Stimulated activated CD4-positive, alpha-beta T cell treated with anti-CD3 and anti-CD28 coated beads, TNF-alpha, amount 100 ng/mL, for 4 hours (primary cell): ENCODE measurements at places on chromosomes 4 and X.

DNA sequence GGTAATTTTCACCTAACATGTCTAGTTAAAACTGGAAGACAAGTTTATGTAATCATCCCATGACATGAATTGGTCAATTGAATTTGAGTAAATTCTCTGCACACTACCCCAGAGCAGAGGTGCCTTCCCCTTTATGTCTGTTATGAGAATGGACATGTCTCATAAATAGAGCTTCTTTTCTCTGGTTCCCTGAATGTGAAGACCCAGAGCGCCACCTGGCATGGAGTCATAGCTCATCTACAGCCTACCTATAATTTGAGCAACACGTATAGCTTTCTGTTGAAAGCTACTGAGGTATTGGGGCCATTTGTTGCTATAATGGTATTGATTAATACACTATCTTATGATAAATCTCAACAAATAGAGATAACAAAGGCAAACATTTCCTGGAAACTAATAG, 626.5 kb upstream of the GALNTL6 start:
- no peak for DNase-seq

DNA sequence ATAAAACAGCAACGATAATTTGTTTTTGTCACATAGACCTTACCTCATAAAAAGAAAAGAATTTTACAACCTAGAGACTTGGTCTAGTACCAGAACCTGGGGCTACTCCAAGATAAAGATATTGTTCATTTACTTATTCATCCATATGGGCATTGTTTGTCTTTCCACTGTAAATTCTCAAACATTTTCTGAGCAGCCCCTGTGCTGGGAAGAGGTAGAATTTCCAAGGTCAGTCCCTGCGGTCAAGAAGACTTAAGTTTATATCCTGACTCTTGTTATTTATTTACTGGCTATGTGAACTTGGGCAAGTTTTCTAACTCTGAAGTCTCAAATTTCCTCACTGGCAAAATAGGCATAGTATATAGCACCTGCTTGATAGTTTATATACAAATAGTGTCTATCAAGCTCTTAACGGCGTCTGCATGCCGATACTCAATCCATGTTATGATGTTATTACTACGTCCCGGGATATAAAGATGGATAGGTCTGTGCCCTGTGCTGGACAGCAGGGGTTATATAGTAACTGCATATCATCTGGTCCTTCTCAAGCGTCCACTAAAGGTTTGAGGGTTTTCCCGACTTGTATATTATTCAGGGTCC, 222.1 kb upstream of the TAPT1 start:
- no peak for DNase-seq

DNA sequence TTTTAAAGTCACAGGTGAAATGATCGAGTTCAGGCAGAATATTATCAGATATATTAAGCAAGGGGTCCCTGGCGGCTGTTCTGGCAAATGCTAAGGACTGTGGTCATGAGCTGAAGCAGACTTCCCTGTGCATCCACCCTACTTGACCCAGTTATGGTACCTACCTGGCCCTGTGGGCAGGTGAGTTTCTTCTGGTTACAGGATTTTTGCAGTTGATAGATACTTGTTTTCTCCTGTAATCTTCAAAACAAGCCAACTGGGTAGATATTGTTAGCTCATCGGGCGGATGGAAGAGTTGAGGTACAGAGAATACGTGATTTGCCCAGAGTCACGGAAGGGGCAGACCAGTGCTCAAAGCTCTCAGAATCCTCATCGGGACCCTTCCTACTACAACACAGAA, 18.5 kb upstream of the PROM1 start:
- DNase-seq: no peak

DNA sequence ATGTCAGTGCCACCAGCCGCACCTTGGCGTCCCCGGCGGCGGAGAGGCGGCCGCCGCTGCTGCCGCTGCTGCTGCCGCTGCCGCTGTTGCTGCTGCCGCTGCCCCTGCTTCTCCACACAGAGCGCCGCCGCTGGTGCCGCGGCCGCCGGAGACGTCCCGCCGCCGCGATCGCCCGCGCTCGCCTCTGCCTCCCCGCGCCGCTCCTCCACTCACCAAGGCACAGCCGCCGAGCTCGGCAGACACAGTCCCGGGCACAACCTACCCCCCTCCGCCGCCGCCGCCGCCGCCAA, at the start of gene PPP3CA:
TSS of gene PPP3CA (minus strand) at position 260 of the 290 bp plus-strand sequence.
- no peak for DNase-seq

DNA sequence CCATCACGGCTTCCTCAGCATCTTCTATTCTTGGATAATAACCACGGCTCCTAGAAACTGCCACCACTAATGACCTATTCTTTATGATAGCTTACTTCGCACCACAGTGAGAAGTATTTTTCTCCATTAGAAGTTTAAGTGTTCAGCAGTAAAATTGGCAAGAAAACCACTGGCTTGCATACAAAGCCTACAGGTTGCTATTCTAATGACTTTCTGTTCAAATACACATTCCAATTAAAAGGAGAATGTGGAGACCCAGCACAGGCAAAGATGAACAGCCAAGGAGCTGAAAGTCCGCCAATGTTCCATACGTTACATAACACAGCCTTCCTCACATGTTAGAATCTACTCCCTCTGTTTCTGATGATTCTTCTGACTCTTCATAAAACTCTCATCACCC, 875.0 kb upstream of the PRKX start:
- no peak for DNase-seq

DNA sequence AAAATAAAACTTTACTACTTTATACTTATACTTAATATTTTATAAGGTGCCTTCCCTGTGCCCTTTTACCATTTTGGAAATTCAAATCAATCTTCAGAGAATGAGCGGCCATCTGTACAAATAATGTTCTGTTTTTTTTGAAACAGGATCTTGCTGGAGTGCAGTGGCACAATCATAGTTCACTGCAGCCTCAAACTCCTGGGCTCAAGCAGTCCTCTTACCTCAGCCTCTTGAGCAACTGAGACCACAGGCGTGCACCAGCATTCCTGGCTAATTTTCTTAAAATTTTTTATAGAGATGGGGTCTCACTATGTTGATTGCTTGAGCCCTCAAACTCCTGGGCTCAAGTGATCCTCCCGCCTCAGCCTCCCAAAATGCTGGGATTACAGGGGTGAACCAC, 53.5 kb downstream of the FAM114A1 start:
- DNase-seq: no peak

GRCh38 chr4:99961711-99962110, 11.6 kb upstream of the H2AZ1 start:
- DNase-seq: no peak
